Stimulated activated CD8-positive, alpha-beta memory T cell treated with anti-CD3 and anti-CD28 coated beads, Interleukin-2, amount 100 ng/mL, for 48 hours (primary cell): ENCODE measurements at places on chromosomes 3 and 15.

- no peak for DNase-seq
Observed at GRCh38 chr3:60154011-60154410, 1097.2 kb downstream of the FHIT start.

DNA sequence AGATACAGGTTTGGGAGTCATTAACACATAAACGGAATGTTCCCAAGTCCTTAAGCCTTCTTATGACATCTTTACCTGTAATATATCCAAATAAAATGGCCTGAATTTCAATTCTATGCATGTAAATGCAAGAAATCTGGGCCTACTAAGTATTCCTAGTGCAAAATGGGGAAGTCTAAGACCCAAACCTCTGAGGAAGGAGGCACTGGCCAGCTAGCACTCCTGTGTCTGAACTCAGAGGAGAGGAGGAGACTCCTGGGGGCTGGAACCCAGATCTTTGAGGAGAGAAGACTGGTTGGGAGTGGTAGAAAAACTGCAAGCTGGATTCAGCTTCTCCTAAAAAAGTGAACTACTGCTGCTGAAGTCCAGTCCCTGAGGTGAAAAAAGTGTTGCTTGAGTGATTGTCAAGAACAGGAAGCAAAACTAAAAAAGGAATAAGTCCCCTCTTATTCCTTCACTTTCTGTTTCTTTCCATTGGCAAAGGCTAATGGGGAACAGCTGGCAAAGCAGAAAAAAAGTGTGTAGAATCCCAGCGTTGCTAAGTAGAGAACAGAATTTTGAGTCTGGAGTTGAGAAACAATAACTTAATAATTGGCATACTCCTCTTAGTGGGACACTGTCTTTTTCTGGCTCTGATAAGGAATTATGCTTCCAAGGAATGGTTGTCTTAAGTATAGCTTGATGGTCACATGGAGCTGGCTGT, 54.8 kb upstream of the ATP2C1 start:
- no peak for DNase-seq

DNA sequence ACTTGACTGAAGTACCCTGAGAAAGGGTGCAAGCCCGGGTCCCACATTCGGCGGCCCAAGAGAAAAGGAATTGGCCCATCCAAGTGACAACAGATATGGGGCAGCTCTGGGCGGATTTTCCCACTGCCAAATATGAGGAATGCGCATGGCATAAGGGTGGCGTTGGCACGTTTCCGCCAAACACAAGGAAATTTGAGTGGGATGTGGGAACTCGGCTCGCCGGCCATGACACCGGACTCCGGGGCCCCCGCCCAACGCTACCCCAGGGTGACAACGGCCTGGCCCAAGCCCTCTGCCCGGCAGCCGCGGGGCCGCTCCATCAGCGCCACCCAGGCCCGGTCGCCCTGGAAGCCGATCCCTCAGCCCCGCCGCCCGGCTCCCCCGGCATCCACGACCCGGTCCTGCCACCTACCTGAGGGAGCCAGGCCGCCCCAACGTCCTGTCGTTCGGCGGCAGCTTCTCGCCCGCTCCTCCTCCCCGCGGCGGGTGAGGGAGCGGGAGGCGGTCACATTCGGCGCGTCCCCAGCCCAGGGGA, 449 bp downstream of the RAF1 start:
- DNase-seq: no peak

DNA sequence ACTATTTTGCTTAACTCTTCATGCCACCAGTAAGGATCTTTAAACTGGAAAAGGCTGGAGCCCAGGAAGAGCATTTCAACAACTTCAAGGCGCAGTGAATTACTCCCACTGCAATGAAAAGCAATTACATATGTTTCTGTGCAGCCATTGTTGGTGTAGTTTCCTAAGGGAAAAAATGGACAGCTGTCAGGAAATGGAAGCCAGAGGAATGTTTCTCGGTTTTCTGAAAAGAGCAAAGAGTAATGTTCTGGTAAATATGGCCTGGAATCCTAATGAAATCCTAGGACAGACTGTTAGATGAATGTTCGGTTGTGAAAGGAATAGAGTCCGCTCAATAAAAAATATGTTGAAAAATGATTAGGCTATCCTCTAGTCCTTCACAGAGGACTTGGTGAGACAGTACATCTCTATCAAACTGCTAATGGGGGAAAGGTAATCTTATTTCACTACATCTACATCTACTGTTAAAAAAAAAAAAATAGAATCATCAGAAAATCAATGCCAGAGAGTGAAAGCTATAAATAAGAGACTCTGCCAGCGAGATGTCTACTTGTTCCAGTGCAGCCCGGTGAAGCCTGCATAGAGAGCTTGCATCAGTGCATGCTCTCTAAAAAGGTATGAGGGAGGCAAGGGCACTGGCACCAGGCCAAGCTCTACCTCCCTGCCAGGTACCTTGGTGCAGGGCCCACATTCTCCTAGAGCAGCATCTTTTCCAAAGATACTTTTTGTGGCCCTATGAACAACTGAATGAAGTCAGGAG, 68.2 kb upstream of the TJP1 start:
- DNase-seq: no peak

DNA sequence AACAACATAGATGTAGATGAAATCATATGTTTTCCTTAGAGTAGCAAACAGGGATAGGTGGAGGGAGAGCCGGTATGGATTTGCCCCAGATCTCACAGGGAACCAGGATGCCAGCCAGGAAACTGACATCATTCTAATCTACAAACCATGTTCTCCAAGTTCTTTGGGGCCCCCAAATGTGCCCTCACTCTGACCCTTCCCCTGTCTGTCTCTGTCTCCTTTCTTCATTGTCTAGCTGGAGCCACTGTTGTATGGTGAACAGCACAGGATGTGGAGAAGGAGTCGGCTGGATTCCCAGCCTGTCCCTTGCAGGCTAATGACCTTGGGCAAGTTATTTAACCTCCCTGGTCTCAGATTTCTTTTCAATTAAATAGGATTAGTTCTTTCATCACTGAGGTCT, 962 bp downstream of the ATP13A5 start:
- DNase-seq: no peak

DNA sequence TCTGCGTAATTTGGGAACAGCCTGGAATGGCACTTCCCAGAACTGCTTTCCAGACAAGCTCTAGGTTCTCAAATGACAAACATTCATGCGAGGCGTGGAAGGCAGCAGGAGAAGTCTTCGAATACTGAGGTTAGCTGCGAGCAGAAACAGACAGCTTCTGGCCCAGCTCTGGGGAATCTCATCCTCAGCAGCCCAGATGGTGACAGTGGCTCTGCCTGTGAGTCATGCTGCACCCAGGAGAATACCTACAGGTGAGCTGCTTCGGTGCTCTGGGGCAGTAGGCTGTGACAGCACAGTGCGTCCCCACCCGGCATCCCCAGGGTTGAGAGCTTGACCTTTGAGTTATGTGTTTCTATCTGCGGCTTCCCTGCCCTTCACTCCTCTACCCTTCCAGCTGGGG, 258.6 kb downstream of the KLF13 start:
- DNase-seq: no peak

GRCh38 chr3:124884474-124885101, 2.6 kb downstream of the ITGB5 start:
- DNase-seq: no peak

- DNase-seq: no peak
Observed at GRCh38 chr15:83697716-83698115, 43.8 kb downstream of the ADAMTSL3 start.

DNA sequence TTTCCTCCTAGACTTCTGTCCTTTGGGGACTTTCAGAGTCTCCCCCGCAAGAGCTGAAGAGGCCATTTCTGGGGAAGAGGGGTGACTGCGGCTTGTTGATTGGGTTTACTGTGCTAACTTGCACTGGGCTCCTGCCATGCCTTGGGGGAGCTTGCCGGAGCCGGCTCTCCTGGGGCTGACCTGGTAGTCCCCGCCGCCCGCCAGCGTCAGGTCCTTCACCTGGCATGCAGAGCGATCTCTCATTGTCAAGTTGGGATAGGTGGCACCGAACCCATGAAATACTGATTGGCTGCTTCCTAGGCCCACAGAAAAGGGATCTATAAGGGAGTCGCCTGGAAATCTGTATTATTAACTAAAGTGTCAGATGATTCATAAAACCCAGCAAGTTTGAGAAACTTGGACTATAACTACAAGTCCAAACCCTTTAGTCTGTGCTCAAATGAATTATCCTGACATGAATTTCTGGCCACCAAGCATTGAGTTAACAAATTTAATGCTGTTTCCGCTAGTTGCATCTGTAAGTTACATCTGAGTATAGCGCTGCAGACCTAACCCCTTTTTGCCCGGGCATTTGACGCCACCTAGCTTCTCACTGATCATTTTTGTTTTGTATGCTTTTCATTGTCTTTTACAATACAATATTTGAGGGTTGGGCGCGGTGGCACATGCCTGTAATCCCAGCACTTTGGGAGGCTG, 607 bp upstream of the IMP3 start:
- DNase-seq: no peak

DNA sequence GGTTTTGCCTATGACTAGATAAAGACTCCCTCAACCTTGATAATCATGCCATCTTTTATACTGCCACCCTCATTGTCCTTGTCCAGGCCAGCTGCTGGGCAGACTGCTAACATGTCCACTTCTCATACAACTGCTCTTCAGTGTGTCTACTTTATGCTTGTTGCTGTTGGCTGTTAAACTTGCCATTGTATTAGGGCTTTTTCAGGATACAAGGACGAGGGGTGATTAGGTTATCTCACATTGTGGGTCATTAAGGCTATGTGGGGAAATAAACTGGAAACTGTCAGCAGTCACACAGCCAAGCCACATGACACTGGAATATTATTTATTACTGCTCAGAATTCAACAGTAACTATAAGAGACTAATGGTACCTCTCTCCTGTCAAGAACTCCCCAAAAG, 36.1 kb downstream of the STARD9 start:
- no peak for DNase-seq

DNA sequence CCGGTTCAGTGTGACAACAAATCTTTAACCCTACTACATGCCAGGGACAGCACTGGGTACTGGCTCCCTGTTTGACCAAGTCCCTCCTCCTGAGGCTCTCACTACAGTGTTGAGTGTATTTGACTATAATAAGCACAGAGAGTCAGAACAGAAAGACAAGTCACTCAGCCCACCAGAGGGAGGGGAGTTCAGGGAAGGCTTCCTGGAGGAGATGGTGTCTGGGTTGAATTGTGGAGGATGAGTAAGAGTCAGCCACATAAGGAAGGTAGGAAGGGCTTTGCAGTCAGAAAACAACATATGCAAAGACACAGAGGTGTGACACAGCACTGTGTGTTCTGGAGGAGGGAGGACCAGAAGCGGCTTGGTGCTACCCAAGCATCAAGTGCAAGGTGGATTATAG, 17.7 kb downstream of the MEGF11 start:
- no peak for DNase-seq

DNA sequence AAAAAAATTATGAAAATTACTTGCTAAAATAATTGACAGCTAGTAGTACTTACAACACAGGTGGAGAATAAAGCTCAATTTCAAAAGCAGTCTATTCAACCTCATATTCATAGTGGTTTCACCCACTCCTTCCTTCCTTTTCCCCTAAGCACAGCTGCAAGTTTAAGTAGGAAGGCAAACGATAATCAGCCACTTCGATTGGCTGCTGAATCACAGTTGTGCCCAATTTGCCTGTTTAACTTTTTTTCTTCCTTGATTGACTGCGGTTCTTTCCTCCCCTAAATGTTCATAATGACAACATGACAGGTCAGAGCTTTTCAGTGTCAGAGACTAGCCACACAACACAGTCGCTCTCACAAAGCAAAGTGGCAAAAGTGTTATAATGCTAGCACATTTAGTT, 468.0 kb upstream of the GBE1 start:
- no peak for DNase-seq

- DNase-seq: no peak
Observed at GRCh38 chr15:66394915-66395314, 8.2 kb downstream of the MAP2K1 start.

- no peak for DNase-seq
Observed at GRCh38 chr3:139893963-139894642, 40.9 kb upstream of the CLSTN2 start.

- no peak for DNase-seq
Observed at GRCh38 chr3:134163096-134163495, 87.6 kb downstream of the RYK start.

DNA sequence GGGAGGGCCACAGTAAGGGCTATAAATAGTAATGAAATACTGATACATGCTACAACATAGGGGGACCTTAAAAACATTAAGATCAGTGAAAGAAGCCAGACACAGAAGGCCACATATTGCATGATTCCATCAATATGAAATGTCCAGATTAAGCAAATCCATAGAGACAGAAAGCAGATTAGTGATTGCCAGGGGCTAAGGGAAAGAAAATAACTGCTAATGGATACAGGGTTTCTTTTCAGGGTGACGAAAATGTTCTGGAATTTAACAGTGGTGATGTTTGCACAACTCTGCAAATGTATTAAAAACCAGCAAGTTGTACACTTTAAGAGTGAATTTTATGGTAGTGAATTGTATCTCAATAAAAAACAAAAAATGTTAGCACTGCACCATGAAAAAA, 37.0 kb downstream of the PIK3R4 start:
- no peak for DNase-seq

DNA sequence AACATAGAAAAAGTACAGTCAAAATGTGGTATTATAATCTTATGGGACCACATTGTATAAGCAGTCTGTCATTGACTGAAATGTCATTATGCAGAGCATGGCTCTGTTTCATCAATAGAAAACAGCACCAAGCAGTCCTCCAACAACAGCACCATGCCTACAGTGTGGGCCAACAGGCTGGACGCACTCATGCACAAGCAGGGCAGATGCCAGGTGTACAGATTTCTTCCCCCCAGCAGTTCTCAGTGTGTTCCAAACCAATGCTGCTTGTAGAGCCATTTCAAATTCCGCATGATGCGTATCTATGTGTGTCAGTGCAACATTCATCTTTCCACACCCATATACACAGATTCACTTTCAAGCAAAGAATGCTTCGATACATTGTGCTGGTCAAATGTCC, 253.1 kb downstream of the CHL1 start:
- DNase-seq: no peak

- DNase-seq: no peak
Observed at GRCh38 chr3:58356054-58356453, 23.4 kb downstream of the PXK start.

GRCh38 chr15:98586066-98586465, 62.3 kb upstream of the IGF1R start:
- no peak for DNase-seq

DNA sequence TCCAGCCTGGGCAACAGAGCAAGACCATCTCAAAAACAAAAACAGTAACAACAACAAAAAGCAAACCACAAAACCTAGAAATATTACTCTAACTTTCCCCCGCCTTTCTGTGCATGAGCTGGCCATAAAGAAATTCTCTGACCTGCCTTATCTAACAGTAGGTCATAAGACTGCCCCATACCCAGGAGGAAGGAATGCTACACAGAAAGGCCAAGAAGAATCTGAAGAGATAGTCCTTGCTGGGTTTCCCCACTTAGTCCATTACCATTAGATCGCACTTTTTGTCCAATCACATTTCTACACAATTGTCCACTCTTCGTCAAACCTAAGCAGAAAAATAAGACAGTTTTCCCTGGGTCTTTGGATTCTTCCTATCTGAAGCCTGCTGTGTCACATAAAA, 23.5 kb downstream of the CIAO2A start:
- DNase-seq: no peak
